ENCODE measurements at places on chromosomes 3 and 15.

DNA sequence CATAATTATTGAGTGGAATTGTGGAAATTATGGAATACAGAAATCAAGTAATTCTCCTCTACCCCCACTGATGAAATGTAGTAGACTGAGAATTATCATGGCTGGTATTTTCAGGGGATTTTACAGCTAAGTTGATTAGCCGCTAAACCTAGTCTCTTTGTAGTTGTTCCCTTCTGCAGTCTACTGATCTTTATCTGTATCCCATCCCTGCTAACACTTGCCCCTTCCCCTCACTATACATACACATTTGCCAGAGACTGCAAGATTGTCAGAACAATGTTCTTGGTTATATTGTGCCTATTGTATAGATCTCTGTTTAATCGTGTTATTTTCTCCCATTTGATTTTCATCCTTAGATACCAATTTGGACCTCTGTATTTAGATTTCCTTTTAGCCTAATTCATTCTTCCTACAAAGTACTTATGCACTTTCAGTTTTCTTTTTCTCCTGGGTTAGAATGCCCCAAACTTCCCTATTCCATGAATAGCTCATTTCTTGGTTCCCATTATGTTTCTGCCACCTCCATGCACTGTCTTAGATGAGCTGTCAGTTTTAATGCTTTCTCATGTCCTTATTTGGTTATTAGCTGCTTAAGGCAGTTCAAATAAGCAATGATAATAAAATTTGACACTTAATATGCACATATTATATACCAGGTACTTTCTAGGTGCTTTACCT lies 86.9 kb downstream of the CDIN1 start:
- no peak for DNase-seq

GRCh38 chr15:91852741-91853510 lies 582 bp upstream of the SLCO3A1 start:
- peak; percentile 89 for DNase-seq

GRCh38 chr3:67421912-67422311 lies 232.5 kb downstream of the SUCLG2 start:
- no peak for DNase-seq

DNA sequence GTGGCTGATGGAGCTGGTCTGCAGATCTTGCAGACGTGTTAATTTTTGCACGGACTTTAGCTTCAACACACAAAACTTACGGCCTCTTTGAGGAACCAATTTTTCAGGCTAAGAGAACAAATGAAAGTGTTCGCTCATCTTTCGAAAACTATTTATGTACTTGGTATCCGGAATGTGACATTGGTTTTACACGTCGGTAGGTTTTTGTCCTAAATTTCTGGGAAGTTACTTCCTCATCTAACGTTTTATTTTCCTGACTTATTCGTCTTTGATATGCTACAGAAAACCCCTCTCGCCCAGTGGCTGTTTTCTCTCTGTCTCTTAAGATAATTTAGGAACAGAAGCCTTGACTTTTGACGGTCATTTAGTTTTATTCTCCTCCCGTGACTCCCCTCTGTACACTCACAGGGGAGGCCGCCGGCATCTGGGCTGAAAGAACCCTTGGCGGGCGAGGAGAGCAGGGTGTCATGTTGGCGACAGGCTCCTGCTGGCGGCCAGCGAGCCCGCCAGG lies 834 bp upstream of the GREM1 start:
- no peak for DNase-seq

DNA sequence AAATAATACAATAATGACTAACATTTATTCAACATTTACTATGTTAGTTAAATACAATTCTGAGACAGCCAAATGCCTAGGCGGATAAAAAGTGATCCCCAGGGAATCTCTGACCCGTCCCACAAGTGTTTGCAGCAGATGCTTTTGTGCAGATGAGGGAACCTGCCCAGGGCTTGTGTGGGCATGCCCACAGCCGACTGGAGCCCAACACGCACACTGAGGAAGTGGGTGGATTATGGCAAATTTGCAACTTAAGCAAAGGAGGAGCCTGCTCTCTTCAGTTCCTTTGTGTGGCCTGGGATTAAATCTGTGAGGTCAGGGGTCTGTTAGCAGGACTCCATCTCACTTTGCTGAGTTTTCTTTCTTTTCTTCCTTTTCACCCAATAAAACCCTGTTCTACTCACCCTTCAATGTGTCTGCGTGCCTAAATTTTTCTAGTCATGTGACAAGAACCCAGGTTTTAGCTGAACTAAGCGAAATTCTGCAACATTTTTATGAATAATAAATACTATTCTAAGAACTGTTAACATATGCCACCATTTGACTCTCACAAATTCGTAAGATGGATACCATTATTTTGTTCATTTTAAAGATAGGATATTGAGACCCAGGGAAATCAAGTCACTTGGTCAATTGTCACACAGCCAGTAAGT lies 13.9 kb upstream of the RTP1 start:
- DNase-seq, result no peak

DNA sequence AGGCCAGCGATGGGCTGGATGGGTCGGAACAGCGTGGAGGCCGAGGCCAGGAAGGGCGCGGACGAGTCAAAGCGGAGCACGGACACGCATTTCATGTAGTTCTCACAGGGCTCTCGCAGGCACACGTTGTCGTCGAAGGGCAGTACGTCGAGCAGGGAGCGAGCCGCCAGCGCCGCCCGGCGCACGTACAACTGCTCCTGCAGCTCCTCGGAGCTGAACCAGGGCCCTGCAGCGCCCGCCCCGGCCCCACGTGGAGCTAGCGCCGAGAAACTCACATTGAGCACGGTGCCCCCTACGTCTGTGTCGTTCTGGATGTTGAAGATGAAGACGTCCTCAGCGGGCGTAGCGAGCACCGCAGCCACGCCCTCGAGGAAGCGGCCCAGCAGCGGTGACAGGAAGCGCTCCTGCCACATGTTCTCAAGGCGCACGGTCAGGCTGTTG lies 5.8 kb downstream of the CELSR3 start:
- no peak for DNase-seq

GRCh38 chr3:11199902-11200845 lies 45.9 kb downstream of the HRH1 start:
- no peak for DNase-seq

- no peak for DNase-seq
Observed at GRCh38 chr15:60758961-60759729, 280.2 kb upstream of the ICE2 start.

DNA sequence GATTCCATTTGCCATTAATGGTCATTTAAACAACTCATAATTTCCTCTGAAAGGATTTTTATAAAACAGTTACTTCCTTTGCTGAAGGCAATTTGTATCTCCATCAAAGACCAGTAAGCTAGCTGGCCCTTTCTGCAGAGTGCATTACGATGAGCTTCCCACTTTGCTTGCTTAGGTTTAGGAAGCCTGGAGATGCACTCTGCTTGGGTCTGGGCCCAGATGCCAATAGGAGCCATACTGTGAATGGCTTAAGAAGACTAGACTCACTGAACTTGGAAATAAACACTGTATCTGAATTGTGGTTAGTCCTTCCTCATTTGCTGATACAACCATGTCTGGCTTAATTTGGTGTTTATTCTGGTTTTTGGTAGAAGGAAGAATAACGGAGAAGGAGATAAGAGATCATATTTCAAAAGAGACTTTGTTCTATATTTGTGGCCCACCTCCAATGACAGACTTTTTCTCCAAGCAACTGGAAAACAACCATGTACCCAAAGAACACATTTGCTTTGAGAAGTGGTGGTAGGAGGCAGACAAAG lies 38.1 kb downstream of the OXNAD1 start:
- no peak for DNase-seq

GRCh38 chr3:159825216-159825854 lies 163.3 kb upstream of the IL12A start:
- DNase-seq, result no peak

GRCh38 chr3:106577241-106577640 lies 708.4 kb upstream of the CBLB start:
- no peak for DNase-seq

- DNase-seq, result peak; percentile 88
Observed at GRCh38 chr3:52471371-52472238, 16.2 kb downstream of the NISCH start.

DNA sequence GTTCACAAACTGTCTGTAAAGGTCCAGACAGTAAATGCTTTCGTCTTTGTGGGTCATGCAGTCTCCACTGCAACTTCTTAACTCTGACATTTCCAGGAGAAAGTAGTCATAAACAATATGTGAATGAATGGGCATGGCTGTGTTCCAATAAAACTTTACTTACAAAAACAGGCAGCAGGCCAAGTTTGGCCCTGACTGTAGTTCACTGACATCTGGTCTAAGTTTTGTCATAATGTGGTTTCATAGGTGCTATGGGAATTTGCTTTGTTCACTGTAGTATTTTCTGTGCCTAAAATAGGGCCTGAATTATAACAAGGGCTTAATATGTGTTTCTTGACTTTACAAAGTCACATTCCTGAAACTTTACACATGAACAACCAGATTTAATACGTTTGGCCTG lies 186.0 kb upstream of the KBTBD8 start:
- DNase-seq, result no peak

DNA sequence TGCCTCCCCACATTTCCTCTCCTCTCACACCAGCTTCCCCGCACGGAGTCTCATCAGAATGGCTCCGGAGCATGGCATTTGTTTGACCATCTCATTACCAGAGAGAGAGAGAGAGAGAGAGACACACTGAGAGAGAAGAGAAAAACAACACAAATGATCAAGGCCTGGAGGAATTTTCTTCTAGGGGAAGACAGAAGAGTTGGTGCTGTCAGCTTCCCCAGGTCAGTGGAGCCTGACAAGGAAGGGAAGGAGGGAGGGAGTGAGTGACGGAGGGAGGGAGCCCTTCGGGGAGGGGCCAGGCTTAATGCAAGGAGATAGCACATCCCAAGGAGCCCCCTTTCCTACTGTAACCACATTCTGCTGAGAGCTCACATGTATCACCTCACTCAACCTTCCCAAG lies 9.1 kb downstream of the ST8SIA2 start:
- no peak for DNase-seq

GRCh38 chr15:39270934-39271333 lies 309.9 kb upstream of the THBS1 start:
- DNase-seq, result no peak

DNA sequence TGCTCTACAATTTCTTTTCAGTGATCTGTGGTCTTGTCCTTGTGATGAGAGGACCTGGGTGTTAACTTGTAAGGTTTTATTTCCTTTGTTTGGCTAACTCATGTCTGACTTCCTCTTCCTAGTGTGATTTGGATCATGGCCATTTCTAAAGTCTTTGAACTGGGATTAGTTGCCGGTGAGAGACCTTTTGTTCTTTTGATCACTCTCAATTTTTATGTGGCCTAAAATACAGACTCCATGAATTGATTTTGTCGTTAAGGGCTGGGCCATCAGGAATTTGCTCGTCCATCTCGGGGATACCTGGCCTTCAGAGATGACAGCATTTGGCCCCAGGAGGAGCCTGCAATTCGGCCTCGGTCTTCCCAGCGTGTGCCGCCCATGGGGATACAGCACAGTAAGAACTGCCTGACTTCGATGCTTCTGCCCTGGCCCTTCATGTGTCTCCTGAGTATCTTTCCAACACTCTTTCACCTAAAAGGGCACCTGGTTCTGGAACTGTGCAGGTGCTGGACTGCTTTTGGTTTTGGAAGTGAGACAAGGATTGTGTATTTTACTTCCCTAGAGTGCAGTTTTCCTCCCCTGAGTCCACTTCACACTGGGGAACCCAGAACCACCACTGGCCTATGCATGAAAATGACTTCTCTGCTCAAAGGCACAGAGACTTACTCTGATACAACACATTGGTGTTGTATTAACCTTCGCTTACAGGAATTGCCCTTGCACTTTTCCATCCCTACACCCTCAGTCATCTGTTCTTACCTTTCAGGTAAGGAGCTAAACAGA lies 13.1 kb upstream of the LRRC2 start:
- DNase-seq, result no peak

DNA sequence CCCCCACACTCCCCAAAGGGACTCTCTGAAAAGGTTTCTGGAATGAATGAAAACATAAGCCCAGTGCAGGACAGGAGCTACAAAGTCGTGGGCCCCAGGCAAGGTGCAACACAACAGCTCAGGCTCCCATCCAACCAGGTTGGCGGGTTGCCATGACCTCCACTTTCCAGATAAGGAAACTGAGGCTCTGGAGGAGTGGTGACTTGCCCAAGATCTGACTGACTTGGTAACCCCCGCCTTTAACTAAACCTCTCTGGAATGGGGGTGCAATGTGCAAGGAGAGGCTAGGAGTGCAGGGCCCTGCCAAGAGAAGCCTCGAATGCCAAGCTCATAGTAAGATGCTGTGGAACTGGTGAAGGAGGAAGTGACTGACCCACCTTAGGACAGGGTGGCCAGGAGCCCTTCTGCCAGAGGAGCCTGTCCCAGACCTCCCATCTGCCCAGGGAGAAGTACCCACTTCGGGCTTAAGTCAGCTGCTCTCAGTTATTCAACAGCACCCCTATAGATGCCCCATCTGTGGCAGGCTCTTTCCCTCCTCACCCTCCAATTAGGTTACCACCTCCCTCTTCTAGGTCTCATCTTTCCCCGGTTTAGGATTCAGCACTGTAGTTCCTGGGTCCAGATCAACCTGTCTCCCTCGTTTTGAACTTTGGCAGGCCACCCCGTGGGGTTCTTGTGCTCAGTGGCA lies 553 bp upstream of the TNNC1 start:
- peak; percentile 73 for DNase-seq

DNA sequence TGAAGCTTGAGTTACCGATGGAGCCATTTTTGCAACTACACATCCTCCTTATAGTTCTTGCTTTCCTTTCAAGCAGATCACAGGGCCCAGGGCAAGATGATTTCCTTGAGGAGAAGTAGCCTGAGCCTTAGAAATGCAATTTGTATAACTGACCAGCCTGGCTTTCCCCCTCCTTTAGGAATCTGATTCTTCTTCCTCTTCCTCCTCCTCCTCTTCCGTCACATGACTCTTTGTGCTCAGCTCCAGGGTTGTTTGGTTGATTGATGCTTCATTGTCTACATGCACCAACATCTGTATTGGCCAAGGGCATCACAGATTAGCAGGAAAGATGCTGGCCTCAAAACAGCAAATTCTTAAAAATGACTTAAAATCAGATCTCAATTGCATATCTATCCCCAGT lies 3.3 kb downstream of the SNAPC5 start:
- no peak for DNase-seq

DNA sequence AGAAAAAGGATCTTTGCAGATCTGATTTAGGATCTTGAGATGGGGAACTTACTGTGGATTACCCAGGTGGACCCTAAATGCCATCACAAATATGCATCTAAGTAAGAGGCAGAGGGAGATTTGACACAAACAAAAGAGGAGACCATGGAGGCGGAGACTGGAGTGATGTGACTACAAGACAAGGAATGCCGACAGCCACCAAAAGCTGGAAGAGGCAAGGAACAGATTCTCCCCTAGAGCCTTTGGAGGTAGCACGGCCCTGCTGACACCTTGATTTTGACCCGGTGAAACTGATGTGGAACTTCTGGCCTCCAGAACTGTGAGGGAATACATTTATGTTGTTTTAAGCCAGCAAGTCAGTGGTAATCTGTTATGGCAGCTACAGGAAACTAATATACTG lies 44.0 kb downstream of the GASK1A start:
- DNase-seq, result no peak

DNA sequence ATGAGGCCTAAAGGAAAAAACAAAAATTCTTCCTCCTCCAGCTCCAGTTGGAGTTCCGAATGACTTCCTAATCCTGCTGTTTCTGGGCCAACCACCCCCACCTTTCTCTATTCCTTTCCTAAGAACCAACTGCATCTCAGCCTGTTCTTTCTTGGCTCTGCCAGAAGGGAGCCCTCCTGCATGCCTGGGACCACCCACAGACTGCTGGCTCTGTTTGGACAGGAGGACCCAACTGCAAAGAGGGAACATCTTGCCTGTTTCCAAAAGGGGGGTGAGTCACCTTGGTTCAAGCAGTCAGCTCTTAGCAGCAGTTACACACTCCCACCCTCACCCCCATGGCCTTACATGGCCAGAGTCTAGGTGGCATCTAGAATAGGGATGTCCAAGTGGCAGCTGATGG lies 116.0 kb upstream of the PRICKLE2 start:
- DNase-seq, result no peak

GRCh38 chr3:8869613-8870012 lies 93.7 kb downstream of the RAD18 start:
- DNase-seq, result no peak

All from Right ventricle myocardium superior (tissue), 1 donor.